ENCODE measurements at places on chromosomes 16 and 17.

DNA sequence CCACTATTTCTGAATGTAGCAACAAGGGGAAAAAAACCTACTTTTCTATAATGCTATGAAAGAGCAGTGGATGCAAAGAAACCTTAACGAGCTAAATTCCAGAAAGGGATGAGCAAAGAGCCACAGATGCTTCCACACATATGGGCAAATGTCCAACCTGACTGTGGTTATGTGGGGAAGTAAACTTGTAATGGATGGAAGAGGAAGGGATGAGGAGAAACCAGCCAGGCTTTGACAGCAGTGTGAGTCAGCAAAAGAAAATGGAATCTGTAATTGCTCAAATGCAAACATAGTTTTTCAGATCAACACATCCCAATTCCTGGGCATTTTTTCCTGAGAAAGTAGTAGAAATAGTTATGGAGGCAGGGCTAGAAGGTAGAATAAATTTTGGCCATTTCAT lies 204.8 kb upstream of the CPHXL start:
- peak; percentile 78 for DNase-seq

DNA sequence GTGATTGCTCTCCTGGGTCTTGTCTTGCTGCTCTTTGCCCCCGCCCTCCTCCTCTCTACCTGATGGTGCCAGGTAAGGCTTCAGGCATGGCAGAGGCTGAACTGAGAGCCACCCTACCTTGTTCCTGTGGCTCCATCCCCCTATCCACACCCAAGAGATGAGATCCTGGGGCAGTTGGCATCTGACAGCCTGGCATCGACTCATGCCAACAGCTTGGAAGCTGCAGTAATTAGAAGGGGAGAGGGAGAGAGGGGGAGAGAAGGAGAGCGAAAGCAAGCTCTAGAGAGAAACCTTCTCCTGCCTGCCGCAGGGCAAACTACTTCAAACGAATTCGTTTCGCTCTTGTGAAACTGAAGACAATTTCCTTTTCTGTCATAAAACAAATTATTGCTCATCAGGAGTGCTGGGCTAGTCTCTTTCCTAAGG lies 13.8 kb upstream of the SP6 start:
- DNase-seq: no peak

GRCh38 chr17:67379251-67379630 lies 2.2 kb downstream of the PITPNC1 start:
- no peak for DNase-seq

DNA sequence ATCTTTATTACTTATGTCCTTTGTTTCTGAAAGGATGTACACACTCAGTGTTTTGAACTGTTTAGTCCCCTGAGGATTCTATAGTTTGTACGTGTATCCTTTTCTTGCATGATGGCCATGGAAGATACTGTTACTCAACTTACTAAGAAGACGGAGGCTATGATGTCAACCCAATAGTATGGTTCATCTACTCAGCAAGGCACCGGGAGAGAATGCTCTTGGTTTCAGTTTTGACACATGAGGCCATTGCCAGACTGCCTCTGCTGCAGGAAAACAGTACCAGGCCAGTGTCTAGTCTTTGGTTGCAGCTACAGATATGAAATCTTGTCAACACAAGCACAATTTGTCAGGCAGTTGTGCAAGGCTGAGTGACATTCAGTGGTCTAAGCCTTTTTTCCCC lies 134.5 kb downstream of the MRTFB start:
- DNase-seq: no peak

GRCh38 chr16:49405123-49405522 lies 31.5 kb downstream of the C16orf78 start:
- no peak for DNase-seq

DNA sequence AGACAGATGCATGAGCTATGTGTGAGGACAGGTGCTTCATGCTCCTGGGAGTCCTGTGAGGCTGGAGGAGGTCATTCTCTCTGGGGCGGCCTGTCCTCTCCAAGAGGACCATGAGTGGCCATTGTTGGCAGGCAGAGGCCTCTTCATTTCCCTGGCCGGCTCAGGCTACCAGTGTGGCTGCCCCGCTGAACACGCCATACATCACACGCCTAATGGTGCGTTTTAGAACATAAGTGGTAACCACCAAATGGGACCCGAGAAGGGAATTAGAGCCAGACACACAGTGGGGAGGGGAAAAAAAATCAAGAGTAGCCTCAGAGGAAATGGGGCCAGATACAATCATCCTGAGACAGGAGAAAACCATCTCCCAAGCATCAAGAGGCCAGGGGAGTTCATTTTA lies 140.0 kb downstream of the SPACA3 start:
- no peak for DNase-seq

- no peak for DNase-seq
These were observed 581.4 kb downstream of the CDH11 start for GRCh38 chr16:64540434-64540833.

DNA sequence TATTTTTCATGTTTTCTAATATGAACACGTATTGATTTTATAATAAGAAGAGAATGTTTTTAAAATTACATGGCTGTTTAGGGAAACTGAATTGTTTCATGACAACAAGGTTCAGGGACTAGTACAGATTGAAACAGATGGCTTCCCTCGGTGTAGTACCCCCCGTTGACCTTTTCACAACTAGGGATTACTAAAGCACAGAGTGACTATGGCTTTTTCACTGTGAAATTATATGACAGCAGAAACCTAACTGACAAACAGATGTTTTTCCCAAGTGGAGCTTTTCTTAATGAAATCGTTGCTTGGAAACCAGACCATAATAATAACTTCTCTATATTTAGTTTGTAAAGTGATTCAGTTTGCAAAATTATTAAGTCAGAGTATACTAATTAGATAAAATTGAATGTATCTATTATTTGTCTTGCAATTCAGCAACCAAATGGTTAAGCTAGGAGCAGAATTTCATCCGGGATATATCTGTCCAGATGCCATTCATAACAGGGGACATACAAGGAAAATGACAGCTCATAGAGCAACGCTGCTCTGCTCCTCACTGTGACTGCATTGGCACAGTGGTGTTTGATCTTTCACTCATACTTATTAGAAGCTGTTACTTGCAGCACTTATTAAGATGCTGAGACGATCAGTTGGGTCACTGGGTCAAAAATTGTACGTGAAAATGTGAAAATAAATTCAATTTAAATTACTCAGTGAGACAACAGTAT lies 111.7 kb downstream of the TANGO6 start:
- no peak for DNase-seq

DNA sequence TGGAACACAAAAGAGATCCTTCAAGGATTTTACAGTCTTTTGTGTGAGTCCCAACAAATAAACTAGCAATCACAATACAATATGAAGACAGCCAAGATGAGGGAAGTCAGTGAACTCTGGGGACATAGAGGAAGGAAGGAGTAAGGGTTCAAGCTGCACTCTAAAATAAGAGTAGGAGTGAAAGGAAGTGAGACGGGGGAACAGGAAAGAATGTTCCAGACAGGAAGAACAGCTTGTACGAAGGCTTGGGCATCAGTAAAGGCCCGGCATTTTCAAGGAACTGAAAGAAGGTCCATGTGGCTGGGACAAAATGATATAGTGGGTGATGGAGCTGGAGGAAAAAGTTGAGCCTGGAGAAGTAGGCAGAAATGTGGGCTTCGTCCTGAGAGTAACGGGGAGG lies 4.5 kb downstream of the CCL17 start:
- no peak for DNase-seq

- no peak for DNase-seq
These were observed 66.8 kb downstream of the PIPOX start for GRCh38 chr17:29109477-29110371.

DNA sequence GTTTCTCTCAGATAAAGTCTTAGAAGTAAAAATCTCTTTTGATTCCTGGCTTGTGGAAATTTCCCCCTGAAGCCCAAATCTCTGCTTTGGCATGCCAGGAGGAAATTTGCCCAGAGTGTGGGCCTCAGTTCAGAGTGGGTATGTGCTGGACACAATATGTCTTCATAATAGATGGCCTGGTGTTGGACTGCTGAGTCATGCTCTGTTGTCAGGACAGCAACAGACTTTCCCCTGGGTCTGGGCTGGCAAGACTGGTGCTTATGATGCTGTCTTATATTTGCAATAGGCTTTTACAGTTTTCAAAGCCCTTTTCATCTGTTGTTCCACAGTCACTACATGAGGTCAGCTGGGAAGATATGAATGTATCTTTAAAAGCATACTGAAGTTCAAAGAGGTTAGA lies 57.0 kb downstream of the SHISA9 start:
- DNase-seq: no peak

DNA sequence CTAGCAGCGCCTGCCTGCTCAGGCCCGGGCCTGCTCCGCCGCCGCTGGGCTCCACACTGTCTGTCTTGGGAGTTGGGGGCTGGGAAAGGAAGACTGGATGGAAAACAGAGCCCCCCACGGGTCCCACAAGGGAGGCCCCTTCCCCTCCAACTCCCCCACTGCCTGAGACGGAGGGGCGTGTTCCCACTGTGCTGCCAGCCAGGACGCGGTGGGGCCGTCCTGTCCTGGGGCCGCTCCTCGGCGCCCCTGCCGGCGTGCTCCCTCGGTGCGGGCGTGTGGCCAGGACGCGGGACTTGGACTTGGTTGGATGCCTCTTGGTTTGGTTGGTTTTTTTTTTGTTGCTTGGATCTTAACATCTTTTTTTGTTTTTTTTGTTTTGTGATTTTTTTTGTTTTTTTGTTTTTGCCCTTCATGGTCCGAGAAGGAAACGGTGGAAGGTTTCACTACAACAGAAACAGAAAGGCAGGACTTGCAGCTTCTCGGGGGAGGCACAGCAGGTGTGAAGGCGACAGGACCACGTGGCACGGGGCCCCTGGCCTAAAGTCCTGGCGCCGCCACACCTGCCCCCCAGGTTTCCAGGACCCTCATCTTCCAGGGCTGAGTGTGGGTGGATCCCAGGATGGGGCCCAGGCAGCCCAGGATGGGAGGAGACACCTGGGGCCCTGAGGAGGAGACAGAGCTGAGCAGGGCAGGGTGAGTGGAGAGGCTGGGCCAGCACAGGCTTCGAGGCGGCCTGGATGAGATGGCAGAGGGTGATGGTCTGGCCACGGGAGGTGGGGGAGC lies 16.0 kb downstream of the ENGASE start:
- no peak for DNase-seq

DNA sequence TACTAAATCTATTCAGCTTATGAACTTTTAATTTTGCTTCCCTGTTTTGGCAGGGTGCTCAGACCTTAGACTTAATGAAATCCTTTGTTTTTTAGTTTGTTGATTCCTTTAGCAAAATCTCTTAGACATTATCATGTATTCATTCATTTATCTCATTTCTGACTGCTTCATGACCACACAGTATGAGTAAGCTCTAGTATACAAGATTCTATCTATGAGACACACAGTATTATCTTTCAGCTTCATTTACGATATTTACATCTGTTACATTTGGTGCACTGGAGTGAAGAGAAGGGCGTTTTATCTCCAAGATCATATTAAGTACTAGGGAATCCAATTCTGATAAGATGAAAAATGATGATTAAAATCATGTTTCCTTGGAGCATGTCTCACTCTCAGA lies 448.1 kb upstream of the CA10 start:
- DNase-seq: no peak

DNA sequence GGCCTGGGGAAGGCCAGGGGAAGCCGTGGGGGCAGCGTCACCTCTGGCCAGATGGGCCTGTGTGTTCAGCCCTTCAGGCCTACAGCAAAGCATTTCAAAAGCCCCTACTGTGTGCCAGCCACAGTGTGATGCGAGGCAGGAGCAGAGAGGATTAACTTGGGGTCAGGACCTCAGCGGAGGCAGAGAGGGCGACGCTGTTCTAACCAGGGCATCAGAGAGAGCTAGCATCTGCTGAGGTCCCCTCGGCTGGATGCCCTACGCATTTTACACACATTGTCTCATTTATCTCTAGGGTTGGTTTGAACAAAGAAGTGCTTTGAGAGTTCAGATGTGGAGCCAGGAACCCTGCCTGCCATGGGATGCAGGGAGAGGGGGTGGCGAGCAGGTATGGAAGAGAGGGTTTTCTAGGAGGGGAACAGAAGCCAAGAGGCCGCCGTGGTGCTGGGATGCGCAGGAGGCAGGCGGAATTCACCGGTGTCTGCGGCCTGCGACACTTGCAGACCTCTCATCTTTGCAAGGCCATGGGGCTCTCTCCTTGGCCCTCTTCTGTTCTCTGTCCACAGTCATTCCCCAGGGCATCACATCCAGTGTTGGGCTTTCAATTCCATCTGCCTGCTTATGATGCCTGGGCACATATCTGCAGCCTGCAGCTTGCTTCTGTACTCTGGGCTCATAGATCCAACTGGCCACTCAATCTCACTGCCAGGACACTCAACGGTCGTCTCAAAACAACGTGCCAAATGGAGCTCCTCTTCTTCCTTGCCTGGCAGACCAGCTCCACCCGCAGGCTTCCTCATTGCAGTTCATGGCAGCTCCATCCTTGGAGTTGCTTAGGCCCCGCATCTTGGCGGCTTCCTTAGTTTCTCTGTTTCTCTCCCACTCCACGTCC lies 8.1 kb upstream of the NKD1 start:
- no peak for DNase-seq

GRCh38 chr17:36468903-36469635 lies 17.4 kb upstream of the ZNHIT3 start:
- DNase-seq: no peak

DNA sequence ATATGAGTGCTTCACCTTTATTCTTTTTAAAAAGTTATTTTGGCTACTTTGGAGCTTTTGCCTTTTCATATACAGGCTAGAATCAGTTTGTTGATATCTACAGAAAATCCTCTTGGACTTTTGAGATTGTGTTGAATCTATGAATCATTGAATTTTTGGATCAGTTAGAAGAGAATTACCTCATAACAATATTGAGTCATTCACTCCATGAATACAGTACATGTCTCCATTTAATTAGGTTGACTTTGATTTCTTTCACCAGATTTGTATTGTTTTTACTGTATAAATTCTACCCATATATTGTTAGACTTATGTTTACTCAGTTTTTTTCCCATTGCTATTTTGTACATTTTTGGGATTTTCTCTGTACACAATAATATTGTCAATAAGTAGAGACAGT lies 54.4 kb downstream of the TAOK1 start:
- peak; percentile 24 for DNase-seq

- DNase-seq: no peak
These were observed 528 bp upstream of the NOL11 start for GRCh38 chr17:67717192-67717623.

DNA sequence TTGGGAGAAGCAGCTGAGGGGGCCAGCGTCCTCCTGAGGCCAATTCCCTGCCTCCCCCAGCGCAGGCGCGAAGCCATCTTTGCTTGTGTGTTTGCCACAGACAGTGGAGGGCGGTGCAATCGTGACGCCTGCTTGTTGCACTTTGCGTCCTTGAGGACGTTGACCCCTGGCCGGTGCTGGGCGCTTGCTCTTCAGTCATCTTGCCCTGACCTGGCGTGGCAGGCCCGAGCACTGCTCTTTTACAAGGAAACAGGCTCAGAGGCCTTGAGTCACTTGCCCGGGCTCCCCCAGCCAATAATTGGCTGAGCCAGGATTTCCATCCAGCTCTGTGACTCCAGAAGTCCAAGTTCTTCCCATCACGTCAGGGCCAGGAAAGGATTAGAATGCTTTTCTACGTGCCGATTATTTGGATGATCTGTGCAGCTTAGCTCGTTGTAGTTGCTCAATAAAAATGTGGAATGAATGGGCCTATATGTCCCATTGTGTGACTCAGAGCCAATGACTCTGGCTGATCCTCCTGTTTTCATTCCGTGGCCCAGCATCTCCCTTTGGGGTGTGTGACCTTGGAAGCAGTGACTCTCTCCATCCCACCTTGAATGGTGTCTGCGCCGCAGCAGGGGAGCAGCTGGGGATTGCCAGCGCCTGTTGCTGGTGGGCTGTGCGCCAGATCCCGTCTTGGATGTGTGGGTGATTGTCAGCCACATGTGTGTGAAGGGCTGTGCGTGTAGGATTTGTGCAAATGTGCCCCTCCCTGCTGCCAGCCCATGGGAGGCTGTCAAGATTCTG lies 214.1 kb downstream of the SEC14L1 start:
- no peak for DNase-seq
